ENCODE measurements at places on chromosomes 3 and 15. TPM values are rescaled to one million over a fixed set of nuclear protein-coding genes. Genes with fewer than 3 reads are reported as not detected.

GRCh38 chr3:128484404-128485281 lies 8.4 kb downstream of the GATA2 start:
- no peak for DNase-seq

- no peak for DNase-seq
Measured at GRCh38 chr3:64687781-64688604, at the start of gene ADAMTS9. ADAMTS9 (minus strand) TSS chr3:64688000; CDS start chr3:64687657, 343 bp downstream.

DNA sequence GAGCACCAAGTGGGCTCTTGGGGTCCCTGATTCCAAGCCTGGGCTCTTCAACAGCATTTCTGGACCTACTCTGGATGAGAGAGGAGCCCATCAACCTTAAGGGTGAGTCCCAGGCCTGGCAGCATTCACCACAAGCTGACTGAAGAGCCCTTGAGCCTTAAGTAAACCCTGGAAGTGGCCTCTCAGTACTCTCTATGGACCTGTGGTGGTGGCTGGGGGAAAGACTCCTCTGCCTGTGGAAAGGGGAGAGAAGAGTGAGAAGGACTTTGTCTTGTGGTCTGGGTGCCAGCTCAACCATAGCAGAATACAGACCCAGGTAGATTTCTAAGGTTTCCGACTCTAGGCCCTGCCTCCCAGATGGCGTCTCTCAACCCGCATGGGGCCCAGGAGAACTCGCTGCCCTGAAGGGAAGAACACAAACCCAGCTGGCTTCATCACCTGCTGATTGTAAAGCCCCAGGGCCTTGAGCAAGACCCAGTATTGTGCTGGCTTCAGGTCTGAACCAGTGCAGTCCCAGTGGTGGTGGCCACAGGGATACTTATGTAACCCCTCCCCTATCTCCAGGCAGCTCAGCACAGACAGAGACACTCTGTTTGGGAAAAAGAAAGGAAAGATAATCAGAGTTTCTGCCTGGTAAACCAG lies 71.4 kb downstream of the TFDP2 start:
- no peak for DNase-seq

- DNase-seq: no peak
Measured at GRCh38 chr15:65312400-65312916, 8.0 kb downstream of the RNU5B-1 start.

- DNase-seq: no peak
Measured at GRCh38 chr3:20857636-20858035, 671.6 kb upstream of the SGO1 start.

KLHL40 gene
- total RNA-seq: not detected

Data from omental fat pad (tissue), 4 donors.